ENCODE measurements at places on chromosomes 12 and 14.

GRCh38 chr14:90629471-90629870 lies 186.8 kb downstream of the TTC7B start:
- DNase-seq, result no peak

GRCh38 chr14:59310633-59311032 lies 122.2 kb downstream of the DAAM1 start:
- no peak for DNase-seq

- no peak for DNase-seq
These were observed 389.0 kb upstream of the RPL10L start for GRCh38 chr14:47040550-47040949.

DNA sequence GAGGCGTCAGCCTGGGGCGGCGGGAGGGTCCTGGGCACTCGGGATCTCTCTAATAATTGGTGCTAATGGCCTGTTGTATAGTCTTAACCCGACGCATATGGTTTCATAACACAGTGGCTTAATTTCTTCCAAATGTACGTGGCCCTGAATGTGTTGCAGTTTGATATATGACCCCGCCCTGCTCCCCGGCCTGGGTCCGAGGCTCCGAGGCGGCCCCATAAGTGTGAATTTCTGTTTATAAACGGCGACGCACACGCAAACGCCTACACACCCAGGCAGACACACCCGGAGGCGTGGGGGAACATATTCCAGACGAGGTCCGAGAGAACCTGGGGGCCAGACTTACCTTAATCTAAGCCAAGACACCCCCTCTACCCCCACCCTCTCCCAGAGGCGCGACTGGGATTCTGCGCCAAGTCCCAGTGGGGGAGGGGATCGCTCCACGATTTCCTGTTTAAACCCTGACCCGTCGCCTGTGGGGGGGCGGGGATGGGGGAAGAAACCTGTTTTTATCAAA lies 9.7 kb upstream of the HOXC6 start:
- no peak for DNase-seq

- DNase-seq, result no peak
These were observed 104.4 kb upstream of the RFLNA start for GRCh38 chr12:124190312-124191023.

- no peak for DNase-seq
These were observed 9.6 kb upstream of the IFI27L2 start for GRCh38 chr14:94139006-94139405.

- no peak for DNase-seq
These were observed 242.5 kb downstream of the ADGRD1 start for GRCh38 chr12:131196220-131196619.

DNA sequence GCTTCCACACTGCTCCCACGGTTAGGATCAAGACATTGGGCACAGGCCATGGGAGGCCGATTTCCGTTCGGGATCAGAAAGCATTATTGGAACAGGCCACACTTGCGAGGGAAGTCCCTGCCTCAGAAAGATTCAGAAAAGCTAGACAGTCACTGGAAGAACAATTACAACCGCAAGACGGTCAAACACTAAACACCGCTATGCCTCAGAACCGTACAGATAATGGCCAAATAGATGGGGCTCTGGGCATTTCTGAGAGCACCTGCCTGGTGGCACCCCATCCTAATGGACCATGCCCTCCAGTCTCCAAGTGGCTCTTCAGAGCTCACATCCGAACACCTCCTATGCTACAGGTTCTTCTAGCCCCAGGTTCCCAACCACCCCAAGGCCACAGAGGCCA lies 42.0 kb downstream of the SSH1 start:
- no peak for DNase-seq

GRCh38 chr12:89038831-89039512 lies 313.3 kb downstream of the DUSP6 start:
- no peak for DNase-seq

DNA sequence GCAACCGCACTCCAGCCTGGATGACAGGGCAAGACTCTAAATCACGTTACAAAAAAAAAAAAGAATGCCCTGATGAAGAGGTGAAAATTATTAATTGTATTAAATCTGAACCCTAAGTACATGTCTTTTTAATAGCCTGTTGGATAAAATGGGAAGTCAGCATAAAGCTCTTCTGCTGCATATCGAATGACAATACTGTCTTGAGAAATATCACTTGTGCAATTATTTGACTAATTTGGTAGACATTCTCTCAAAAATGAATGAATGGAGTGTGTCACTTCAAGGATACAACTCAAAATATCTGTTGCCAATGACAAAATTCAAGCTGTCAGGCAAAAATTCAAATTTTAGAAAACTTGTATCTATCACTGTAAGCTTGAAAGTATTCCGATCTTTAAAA lies 38.9 kb downstream of the DNAI7 start:
- no peak for DNase-seq

DNA sequence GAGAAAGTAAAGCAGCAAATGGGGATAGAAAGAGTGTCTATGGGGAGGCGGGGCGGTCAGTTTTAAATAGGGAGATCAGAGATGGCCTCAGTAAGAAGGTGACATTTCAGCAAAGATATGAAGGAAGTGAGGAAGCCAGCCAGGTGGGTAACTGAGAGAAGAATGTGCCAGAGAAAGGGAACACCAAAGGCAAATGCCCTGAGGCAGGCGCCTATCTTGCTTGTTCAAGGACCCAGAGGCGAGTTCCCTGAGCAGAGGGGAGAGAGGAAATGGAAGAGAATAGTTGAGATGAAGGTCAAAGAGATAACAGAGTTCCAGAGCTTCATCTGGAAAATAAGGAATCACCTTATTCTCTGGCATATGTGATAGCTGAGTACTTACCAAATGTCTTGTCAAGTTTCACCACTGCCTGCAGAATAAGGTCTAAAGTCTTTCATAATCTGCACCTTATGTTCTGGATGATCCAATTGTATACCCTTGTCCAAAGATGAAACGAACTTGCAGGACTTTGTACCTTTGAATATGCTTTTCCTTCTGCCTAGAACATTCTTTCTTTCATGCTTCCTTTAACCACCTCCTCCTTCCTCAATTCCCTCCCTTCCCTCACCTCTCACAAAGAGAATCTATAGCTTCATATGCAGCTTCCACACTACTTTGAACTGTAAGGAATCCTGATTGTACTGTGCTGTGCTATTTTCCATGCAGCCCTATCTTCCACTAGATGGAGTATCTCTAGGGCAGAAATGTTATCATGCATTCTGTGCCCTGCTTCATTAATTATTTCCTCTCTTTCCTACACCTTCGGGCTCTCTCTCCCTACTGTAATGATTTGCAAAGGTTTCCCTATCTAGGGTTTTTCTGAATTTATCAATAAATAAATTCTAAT lies 38.5 kb downstream of the GNPTAB start:
- no peak for DNase-seq

DNA sequence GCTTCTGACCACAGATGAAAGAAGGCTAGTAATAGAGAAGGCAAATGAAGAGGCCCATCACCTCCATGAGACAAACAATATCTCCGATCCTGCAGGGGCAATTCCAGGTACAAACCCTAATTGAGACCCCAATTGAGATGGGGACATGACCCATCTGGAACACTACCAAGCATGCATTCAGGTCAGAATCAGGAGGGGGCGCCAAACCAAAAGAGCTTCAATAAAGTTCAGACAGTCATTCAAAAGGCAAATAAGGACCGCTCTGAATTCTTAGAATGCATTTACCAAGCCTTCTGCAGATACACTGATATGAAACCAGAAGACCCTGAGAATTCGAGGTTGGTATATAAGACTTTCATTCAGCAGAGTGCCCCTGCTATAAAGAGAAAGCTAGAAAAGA lies 10.2 kb upstream of the EDDM3B start:
- DNase-seq, result no peak

GRCh38 chr12:6459004-6459337 lies 7.1 kb downstream of the TAPBPL start:
- no peak for DNase-seq

- no peak for DNase-seq
These were observed 238.1 kb downstream of the APAF1 start for GRCh38 chr12:98883231-98883630.

Data from stimulated activated naive CD4-positive, alpha-beta T cell (primary cell).